ENCODE measurements at places on chromosomes 1 and 21.
A peak's percentile ranks its signal among the peaks of the same experiment; 100 is the strongest.

DNA sequence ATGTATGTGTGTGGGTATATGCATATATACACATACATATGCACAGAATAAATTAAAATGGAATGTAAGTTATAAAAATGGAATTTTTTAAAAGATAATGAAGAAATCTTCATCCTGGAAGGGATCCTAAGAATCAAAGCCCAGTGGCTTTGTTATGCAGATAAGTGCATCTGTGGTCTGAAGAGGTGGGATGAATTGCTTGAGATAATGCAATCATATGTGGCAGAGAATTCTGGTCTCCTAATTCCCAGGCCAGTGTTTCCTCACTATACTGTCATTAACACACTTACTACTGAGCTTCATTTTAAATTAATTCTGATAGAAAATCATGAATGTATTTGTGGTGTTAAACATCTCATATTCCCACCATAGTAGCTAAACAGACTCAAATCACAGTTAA, 86.7 kb upstream of the PRMT6 start:
- no peak for DNase-seq

GRCh38 chr1:220921971-220922635, 42.9 kb downstream of the HLX start:
- no peak for DNase-seq

DNA sequence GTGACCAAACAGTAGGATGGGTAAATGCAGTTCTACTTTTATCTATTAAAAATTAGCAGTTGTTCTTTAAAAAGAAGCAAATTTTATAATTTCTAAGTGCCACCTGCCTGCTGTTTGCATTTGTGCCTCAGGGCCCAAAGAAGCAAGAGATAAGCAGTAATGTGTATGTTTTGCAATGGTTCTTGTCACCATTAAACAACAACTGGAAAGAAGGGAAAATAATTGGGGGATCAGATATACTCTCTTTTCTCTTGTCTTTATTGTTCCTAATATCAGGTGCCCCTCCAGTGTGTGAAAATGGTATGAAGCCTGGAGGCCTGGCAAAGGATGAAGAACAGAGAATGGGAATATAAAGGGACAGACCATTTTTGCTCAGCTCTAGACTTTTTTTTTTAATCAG, 9.6 kb downstream of the B3GALT2 start:
- DNase-seq, result no peak

- no peak for DNase-seq
Measured at GRCh38 chr1:76921590-76921989, 54.3 kb downstream of the ST6GALNAC5 start.

- DNase-seq, result no peak
Measured at GRCh38 chr1:27402349-27402754, 9.9 kb downstream of the GPR3 start.

- peak; percentile 1 for DNase-seq
Measured at GRCh38 chr1:203354246-203354645, 3.3 kb upstream of the FMOD start.

GRCh38 chr1:102241431-102242338, 245.0 kb upstream of the OLFM3 start:
- no peak for DNase-seq

DNA sequence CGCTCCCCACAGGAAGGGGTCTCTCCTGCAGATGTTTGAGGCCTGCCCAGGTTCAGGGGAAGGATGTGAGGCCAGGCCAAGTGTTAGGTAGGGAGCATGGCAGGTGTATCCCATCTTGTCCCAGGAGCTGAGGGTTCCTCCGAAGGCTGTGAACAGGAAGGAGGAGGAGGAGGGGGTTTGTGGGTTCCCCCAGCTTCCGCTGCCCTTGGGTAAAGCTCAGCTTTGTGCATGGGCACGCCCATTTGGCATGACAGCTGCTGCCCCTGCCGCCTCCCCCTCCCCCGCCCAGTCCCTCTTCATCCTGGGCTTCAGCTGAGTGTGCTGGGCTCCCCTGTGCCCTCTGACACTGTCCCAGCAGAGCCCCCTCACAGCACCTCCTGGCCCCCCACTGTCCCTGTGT, 25.5 kb downstream of the TNFRSF8 start:
- DNase-seq, result no peak

DNA sequence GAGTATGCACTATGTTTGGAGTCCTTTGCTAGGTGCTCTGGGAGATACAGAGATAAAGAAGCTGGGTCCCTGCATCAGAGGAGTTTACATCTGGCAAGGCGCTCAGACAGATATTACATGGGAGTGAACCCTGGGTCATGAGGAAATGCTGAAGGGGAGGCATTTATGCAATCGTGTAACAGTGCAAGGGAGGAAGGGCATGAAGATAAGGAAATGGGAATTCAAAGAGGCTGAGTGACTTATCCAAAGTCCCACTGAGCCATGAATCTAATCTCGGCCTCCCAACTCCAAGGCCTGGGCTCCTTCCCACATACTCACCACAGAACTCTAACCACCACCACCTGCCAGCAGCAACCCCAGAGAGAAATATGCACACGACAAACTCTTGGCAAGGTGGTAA, 51.6 kb downstream of the FAM163A start:
- DNase-seq, result no peak

GRCh38 chr1:172640111-172640510, 18.8 kb upstream of the FASLG start:
- no peak for DNase-seq

DNA sequence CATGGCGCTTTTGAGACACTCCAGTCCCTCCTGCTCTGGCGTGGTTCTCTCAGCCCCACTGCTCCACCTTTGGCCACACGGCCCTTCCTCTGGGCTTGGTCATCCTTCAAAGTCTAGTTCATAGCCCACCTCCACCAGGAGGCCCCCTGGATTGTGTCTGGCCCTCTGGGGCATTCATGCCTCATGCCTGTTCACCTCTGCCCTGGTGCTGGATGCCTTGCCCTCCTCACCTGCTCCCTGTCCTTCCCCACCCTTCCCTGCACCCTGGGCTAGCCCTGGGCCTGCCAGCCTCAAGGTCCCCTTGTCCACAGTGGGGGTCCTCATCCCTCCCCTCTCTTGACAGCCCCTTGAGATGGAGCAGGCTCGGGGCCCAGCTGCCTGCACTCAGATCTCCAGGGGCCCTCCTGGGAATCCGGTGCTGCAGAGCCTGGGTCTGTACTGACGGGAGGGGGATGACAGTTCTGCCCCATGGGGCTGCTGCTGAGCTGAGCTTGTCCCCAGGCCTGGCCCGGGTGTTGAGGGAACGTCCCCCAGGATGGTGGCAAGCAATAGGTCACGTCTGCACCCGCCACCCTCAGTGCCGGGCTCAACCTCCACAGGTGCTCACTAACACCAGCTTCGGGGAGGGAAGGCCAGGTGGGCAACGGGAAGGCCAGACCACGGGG, 18.4 kb downstream of the PRXL2B start:
- no peak for DNase-seq

GRCh38 chr1:109716121-109716520, 4.1 kb downstream of the GSTM5 start:
- no peak for DNase-seq

DNA sequence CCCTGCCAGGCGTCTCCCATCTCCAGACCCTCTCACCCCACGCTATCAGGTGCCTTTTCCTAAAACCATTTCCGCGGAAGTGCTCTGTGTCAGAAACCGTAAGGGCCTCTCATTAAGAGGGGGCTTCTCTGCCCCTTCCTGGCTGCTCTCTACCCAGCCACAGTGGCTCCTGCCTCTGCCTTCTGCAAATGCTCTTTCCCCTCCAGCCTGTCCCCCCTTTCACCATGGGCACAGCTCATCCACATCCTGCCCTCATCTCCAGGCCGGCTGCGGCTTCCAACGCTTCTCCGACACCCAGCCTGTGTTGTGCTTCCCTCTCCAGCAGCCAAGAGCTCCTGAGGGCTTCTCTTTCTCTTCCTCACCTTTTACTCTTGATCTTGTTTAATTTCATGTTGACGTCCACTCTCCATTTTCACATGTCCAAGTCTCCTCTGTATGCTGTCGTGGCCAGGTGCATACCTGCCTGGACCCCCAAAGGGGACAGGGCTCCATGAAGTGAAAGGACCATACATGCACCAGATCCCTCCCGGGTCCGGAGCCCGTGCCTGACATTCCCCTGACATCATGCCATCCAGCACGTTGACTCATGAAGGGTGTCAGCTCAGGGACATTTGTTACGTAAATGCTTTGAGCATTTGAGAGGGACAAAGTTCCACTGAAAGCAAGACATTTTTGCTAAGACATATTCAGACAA, 306.5 kb downstream of the AJAP1 start:
- no peak for DNase-seq

GRCh38 chr21:44043613-44044012, 31.5 kb downstream of the TRAPPC10 start:
- DNase-seq, result no peak

GRCh38 chr1:78426408-78426807, 64.4 kb upstream of the PTGFR start:
- no peak for DNase-seq

- DNase-seq, result peak; percentile 8
Measured at GRCh38 chr21:36437745-36438128, 42.2 kb downstream of the CLDN14 start.

DNA sequence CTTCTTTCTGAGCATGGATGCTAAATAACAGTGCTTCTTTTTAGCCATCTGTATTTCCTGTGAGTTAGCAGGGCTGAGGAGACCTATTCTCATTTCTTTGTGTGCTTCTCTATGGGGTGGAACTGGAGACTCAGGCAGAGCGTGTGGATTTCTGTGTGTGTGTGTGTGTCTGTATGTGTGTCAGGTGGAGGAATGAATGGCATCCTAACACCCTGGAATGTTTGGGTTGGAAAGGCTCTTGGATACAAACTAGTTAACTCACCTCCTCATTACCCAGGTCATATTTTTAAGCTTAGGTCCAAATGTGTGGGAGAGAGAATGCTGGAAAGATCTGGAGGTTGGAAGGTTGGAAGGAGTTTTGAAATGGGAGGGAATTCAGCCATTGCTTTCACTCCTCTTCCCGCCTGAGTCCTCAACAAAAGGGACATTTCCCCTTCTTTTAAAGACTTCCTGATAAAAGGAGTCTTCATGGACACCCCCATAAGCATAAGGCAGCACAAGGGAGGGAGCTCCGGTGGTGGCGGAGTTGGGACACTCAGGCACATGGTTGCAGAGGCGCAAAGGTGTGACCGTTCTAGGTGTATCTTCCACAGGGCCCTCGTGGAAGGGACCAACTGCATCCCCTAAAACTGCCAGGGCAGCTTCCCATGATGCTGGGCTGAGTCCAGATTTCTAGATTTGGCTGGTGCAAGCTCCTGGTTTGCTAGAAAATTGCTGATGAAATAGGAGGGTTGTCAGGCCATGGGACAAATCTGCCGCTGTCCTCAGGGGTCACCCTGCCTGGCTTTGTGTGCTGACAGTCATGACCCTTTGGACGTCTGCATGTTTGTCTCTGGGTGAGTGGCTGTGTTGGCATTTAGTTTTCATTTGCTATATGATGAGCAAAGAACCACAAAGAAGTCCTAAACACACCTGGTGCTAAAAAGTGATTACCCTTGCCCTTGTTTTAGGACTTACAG, 37.6 kb downstream of the MTARC1 start:
- DNase-seq, result no peak

GRCh38 chr1:92085727-92086126, 5.6 kb downstream of the BTBD8 start:
- no peak for DNase-seq

DNA sequence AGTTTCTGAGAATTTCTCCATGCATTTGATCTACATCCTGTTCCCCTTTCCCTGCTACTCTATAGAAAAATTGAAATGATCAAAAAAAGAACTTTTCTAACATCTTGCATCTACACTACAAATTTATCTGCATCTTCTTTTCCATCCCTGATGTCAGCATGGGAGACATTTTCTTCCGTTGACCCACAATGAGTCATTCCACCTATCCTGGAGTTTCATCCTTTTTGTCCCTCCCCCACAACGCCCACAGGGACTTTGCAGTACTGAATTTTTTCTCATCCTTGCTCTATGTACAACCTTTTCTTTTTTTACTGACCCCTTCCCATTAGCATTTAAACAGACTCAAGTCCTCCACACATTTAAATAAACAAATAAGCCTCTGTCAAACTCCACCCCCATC, 112.2 kb upstream of the MROH9 start:
- DNase-seq, result no peak

GRCh38 chr1:8844501-8845006, 27.1 kb upstream of the RERE start:
- DNase-seq, result no peak

GRCh38 chr1:229192031-229192430, 78.9 kb upstream of the RAB4A start:
- DNase-seq, result no peak

DNA sequence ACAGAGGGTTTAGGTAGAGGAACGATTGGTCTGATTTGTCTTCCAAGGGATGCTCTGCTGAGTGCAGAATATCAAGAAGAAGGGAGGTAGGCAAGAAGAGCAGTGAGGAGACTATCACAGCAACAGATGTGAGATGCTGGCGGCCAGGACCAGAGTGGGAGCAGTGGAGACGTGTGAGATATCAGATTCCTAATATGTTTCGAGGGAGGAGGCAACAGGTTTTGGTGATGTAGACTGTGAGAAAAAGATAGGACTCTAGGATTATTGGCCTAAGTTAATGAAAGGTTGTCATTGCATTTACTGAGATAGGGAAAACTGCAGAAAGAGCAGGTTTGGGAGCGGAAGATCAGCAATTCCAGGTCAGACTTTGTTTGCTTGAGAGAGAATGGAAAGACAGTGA, 182.9 kb downstream of the FMN2 start:
- DNase-seq, result no peak

DNA sequence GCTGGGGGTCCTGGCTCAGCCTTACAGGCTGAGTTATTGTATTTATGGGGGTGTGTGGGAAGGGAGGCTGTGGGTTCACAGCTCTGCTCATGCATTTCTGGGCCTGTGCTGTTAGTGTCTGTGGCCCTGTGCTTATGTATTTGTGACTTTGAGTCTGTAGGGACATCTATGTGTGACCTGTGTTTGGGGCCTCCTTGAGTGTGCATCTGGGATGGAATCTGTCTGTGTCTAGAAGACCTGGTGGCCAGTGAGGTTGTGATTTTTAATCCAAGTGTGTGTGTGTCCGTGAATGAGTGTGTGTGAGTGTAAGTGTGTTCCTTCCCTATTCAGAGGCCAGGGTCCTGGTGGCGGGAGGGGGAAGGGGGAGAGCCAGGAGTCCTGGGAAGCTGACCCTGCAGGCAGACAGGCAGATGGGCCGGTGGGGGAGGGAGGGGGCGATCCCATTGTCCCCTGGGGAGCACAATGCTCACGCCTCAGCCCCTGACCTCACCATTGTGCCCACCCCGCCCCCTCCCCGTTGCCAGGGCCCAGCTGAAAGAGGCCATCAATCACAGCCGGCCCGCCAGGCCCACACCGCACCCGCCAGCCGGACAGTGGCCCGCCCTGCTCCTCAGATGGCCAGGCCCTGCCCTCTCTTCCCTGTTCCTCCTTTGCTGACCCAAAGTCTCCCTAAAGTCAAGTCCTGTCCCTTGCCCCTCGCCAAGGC, 19.6 kb downstream of the SLC27A3 start:
- DNase-seq, result no peak
